ENCODE measurements at places on chromosomes 4 and X.

DNA sequence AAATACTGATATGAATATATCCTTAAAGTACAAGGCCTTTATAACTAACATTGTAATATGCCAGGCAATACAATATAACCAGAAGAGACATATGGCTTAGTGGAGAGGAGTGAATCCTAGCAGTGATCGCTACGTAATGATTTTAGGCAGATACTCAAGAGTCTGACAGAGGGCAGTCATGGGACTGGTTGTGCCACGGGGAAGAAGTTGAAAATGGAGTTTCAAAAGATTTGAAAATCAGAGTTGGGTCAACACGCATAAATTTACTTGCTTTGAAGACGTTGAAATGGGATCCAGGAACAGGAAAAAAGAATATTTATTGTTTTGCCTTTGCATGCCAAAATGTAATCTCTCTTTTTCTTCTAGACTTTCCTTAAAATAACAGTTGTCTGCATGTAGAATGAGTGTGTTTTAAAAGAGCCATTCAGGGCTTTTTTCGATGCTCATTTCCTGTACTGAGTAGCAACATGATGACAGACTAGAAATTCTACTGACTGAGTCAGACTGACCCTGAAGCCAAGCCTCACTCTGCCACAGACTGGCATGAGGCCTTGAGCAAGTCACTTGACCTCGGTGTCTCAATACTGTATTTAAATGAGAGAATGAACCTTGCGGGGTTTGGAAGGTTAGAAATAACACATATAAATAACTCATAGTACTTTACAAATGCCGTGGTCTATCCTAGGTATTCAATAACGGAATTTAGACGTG is 8.1 kb upstream of the SMS start:
- DNase-seq: no peak

DNA sequence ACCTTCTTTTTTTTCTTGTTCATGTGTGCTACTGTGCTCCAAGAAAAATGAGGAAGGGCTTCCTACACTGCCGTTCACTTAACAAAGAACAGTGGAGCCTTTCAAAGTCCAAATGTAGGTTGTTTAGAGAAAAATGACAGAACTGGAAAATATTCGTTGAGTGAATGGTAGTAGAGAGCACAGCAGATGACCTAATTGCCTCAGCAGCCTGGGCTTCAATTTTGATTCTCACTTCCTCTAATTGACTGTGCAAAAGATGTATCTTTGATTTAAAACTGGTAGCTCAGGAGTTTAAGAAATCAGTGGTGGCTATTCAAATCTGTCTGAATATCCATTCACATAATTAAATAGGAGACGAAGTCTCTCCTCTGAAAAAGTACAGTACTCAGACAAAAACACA is 5.2 kb downstream of the NLGN4X start:
- no peak for DNase-seq

DNA sequence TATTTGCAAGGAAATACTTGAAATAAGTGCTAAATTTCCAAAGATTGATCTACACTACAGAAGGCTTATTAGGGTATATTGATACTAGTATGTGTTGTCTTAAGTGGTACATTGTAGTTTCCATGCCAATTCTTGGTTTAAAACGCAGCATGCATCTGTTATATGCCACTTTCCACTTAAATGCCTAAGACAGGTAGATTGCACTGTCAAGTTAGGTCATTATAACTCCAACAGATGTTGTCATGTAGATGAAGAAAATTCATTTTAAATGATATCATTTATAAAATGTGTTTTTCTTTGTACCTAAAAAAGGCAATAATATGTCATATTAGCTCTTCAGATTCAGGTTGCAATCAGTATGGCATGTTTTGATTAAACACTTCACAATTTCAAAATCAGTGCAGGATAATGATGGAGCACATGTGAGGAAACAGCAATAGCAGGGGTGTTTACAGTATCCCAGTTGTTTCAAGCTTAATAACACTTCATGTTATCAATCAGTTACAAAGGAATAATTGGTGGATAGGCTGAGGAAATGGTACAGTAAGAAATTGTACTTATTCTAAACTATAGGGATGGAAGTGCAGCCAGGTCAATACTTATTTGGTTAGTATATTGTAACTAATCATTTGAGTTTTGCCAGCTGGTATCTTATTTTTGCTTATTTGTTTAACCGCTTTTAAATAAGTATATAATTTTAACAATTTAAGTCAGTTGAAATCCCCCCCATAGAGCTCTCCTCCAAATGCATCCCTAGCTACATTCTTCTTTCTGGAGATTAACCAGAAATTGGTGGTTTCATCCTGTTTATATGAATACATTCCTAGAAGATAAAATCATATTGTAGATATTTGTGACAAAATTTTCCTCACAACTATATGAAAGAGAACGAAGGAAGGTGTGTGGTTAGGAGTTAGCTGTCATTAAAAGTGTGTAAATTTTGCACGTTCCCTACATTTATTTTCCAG is 454.4 kb upstream of the ATOH1 start:
- no peak for DNase-seq

DNA sequence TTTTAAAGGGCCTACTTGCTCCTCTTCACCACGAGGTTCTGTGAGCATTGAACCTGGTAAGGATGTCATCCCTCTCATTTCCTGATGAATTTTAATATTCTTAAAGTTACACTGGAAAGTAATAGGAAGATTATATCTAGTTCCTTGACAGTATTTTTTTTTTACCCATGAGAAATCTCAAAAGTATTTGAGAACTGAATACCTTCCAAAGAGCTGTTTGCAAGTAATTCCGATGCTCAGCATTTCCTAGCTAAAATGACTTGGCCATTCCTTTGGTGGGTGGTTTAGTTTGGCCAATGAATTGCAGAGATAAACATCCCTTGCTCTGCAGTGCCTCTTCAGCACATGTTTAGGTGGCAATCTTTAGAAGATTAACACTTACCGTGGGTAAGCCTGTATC is 110.2 kb upstream of the WDR1 start:
- no peak for DNase-seq

DNA sequence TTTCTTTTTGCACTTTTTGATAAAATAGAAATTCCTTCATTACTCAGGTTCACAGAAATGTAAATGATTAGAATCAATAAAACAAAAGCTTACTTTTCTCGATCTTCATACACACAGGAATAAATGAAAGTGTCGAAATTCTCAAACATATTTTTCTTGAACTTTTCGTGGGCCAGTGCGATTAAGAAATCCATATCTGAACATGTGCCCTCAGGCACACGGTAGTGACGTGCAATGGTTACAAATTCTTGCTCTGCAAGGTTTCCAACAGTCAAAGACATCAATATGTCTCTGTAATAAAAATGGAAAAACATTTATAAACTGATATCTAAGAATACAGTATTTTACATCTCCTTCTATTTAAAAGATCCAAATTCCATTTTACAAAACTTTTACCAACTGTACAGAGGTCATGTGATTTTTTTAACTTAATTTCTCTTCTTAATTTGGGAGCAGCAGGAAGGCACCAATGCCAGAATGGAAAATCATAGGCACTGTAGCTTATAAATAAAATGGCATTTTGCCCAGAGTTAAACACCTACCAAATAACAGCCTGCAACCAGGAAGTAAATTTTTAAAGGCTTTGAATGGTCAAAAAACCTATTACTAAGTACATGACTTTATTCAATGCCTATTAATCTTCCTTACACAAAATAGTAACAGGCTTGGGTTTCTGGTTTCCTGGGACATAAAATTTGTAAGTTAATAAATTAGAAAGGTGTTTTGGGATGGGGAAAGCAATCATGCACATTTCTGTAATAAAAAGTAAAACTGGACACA is 165.0 kb downstream of the EFHC2 start:
- no peak for DNase-seq

- DNase-seq: no peak
Observed at GRCh38 chr4:66439508-66439907, 769.2 kb upstream of the EPHA5 start.

DNA sequence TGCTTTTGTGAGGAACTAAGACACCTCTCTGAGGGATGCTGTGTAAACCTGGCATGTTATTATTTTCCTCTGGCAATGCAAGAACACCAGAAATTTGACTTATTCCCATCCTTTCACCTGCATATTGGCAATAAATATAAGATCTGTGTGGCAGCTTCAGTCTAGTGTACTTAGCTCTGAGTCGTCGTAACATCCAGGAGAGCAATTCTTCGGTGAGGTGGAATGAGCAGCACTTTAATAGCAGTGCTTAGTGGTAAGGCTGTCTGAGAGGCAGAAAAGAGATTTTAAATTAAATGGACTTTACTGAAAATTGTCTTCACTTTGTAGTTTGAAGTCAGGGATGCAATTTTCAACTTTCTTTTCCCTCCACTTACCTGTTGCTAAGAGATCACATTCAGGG is 344.9 kb downstream of the PCDH7 start:
- no peak for DNase-seq

DNA sequence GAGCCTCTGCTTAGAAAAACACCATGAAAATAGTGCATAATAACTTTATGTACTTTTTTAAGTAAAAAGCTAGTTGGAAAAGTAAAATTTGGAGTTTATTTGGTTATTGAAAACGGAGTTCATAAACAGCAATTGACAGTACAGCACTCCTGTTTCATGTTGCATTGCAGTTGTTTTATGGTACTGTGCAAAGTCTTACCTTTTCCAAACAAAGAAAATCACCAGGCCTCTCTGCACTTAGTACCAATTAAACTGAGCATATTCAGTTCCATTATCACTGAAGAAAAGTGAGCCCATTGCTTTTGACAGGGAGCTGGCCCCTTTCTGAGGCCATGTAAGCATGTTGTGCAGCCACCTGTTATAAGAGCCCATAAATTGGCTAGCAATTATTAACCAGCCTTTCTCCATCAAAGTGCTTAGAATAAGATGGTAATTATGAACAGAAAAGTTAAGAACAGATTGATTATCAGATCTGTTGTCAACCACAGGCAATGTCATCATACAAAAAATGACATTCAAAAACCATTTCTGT is 376.6 kb upstream of the EMCN start:
- DNase-seq: no peak
